ENCODE measurements at places on chromosomes 16 and 17. TPM values are rescaled to one million over a fixed set of nuclear protein-coding genes. Genes with fewer than 3 reads are reported as not detected.

GRCh38 chr17:29109477-29110371 is 66.8 kb downstream of the PIPOX start:
- H3K4me3 ChIP-seq, result no peak overlapping the region
- no peak for DNase-seq
- H3K27me3 ChIP-seq, result no peaks in the 10 kb centered on the region
- no peak overlapping the region for H3K27ac ChIP-seq
- peaks cover 18% of the 10 kb centered on the region for H3K36me3 ChIP-seq

PRSS22 gene
- not detected for total RNA-seq

GRCh38 chr17:42000413-42001133 is 16.7 kb downstream of the DNAJC7 start:
- no peak for DNase-seq
- H3K36me3 ChIP-seq, result peaks cover 53% of the 10 kb centered on the region
- H3K27me3 ChIP-seq, result no peaks in the 10 kb centered on the region

GRCh38 chr16:89044418-89045180 is 49.1 kb upstream of the ACSF3 start:
- no peak overlapping the region for H3K4me3 ChIP-seq
- H3K4me1 ChIP-seq, result no peaks in the 10 kb centered on the region
- no peak overlapping the region for H3K27ac ChIP-seq
- H3K36me3 ChIP-seq, result no peaks in the 10 kb centered on the region
- no peak for DNase-seq

DNA sequence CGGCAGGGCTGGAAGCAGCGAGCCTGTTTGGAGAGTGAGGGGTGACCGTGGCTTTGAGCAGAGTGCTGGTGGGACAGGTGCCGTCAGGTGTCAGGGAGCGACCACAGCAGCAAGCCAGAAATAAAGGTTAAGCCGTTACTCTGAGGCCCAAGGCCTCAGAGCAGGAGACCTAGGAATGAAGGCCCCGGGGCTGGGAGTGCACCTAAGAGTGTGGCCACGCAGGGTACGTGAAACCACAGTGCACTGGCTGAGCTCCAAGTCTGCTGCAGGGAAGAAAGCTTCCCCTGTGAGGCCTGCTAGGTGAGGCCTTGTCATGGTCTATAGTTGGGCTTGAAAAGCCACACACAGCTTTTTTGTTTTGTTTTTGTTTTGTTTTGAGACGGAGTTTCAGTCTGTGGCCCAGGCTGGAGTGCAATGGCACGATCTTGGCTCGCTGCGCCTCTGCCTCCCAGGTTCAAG is 8.7 kb downstream of the CLUAP1 start:
- H3K27ac ChIP-seq, result peak overlapping the region; percentile 79
- H3K4me1 ChIP-seq, result peaks cover 57% of the 10 kb centered on the region
- DNase-seq, result peak; percentile 83
- H3K4me3 ChIP-seq, result peak overlapping the region; percentile 28

- DNase-seq, result peak; percentile 51
- peaks cover 39% of the 10 kb centered on the region for H3K4me1 ChIP-seq
- peaks cover 2% of the 10 kb centered on the region for H3K27me3 ChIP-seq
- H3K4me3 ChIP-seq, result peak overlapping the region; percentile 28
- H3K27ac ChIP-seq, result peak overlapping the region; percentile 68
Measured at GRCh38 chr17:79921411-79922115, 82.3 kb upstream of the CBX4 start.

UMOD gene
- not detected for total RNA-seq

GRCh38 chr17:48593840-48594537 is 410 bp upstream of the HOXB5 start:
- peak; percentile 86 for DNase-seq
- peak overlapping the region; percentile 23 for H3K27ac ChIP-seq
- peak overlapping the region; percentile 76 for H3K4me3 ChIP-seq
- peaks cover 44% of the 10 kb centered on the region for H3K4me1 ChIP-seq
- H3K27me3 ChIP-seq, result peaks cover 76% of the 10 kb centered on the region

DNA sequence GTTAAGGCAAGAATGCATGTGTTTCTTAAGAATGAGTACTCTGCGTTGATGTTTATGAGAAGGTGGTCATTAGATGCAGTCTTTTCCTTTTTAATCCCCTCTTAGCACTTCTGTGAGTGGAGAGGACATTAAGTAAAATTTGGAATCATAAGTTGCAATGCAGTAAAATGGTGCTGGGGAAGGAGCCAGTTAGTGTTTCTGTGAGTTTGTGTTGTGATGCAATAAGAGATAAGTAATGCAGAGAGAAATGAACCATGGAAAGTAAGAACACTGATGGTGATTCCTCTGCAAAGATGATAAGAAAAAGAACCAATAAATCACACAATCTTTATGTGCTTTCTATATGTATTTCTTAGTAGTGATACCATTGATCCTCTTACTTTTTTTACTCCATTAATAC is 20.0 kb downstream of the ABHD15 start:
- H3K36me3 ChIP-seq, result peaks cover 29% of the 10 kb centered on the region
- DNase-seq, result no peak
- H3K4me3 ChIP-seq, result no peak overlapping the region

ADGRG3 gene
- not detected for total RNA-seq

SLC13A2 gene
- total RNA-seq, result not detected

GRCh38 chr17:46968896-46969295 is 10.2 kb downstream of the RPRML start:
- H3K27ac ChIP-seq, result no peak overlapping the region
- no peaks in the 10 kb centered on the region for H3K36me3 ChIP-seq
- no peak for DNase-seq
- no peaks in the 10 kb centered on the region for H3K4me1 ChIP-seq
- no peak overlapping the region for H3K4me3 ChIP-seq
- no peaks in the 10 kb centered on the region for H3K27me3 ChIP-seq

MYH1 gene
- not detected for total RNA-seq

- no peaks in the 10 kb centered on the region for H3K36me3 ChIP-seq
- H3K4me3 ChIP-seq, result no peak overlapping the region
- no peaks in the 10 kb centered on the region for H3K27me3 ChIP-seq
- no peak overlapping the region for H3K27ac ChIP-seq
Measured at GRCh38 chr17:72152387-72152929, 31.6 kb downstream of the SOX9 start.

GRCh38 chr16:53988136-53988535 is 284.2 kb downstream of the FTO start:
- no peaks in the 10 kb centered on the region for H3K36me3 ChIP-seq
- no peaks in the 10 kb centered on the region for H3K27me3 ChIP-seq
- peaks cover 2% of the 10 kb centered on the region for H3K4me1 ChIP-seq
- H3K4me3 ChIP-seq, result no peak overlapping the region
- no peak for DNase-seq

DNA sequence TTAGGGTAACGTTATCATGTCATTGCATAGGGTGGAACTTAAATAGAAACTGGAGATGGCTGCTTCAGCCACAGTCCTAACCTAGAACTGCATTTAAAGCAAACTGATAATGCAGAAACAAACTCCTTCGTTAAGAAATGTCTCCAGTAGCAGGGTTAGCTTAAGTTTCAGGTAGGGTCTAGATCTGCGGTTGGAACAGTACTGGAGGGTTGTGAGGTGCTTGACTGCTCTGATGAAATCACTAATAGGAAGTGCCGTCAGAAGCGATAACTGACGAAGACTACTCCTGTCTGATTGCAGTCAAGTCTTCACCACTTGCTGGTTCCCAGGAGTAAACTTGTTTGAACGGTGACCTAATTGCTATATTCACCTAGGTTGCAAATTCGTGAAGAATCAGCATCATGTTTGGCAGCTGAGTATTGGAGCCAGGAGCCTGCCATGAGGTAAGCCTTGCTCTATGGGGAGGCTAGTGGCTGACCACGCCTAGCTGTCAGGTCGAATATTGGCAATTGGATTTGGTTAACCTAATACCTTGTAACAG is 24.5 kb downstream of the TRPV2 start:
- H3K27me3 ChIP-seq, result no peaks in the 10 kb centered on the region
- peak; percentile 54 for DNase-seq
- H3K4me1 ChIP-seq, result peaks cover 55% of the 10 kb centered on the region
- peaks cover 55% of the 10 kb centered on the region for H3K36me3 ChIP-seq
- peak overlapping the region; percentile 99 for H3K27ac ChIP-seq
- H3K4me3 ChIP-seq, result peak overlapping the region; percentile 100

Data from activated CD8-positive, alpha-beta T cell treated with anti-CD3 and anti-CD28 coated beads, Interleukin-2, amount 10 ng/mL, durations not matched to agents 7 days and 5 days (primary cell).